CD4-positive, alpha-beta T cell treated with Interleukin-6 for 4 hours (primary cell): ENCODE measurements at places on chromosomes 11 and 22.

- DNase-seq = no peak
Observed at GRCh38 chr11:125902277-125902926, 604 bp downstream of the PUS3 start.

DNA sequence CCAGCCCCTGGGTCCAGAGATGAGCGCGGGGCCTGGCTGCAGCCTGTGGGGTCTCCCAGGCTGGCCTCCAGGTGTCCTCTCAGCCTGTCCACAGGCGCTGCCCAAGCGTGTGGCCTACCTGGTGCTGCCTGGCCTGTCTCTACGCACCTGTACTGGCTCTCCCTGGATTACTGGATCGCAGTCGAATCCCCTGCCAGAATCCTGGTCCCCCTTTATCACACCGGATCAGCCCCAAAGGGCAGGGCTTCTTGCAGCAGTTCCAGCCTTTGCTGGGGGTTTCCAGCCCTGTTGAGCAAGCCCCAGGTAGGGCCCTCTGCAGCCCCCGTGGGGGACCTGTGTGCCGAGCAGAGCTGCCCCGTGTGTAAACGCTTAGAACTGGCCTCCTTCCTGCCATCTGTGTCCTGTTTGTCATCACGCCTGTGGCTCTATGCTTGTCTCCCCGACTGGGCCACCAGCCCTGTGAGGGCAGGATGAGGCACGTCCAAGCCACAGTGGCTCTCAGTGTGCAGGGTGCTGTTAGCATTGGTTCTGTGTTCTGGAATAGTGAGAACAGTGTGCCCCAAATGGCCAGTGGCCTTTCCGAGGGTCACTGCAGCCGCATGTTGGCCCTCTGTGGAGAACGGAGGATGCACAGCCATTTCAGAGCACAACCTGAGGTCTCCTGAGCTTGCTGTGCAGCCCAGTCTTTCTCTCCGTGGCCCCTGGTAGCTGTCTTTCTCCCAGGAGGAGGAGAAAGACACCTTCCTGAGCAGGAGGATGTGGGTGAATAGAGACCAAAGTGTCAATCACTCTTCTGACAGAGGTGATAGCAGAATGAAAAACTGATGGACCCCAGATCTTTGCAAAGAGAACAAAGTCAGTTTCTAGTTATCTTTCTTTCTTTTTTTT, 13.9 kb upstream of the TXNRD2 start:
- no peak for DNase-seq

DNA sequence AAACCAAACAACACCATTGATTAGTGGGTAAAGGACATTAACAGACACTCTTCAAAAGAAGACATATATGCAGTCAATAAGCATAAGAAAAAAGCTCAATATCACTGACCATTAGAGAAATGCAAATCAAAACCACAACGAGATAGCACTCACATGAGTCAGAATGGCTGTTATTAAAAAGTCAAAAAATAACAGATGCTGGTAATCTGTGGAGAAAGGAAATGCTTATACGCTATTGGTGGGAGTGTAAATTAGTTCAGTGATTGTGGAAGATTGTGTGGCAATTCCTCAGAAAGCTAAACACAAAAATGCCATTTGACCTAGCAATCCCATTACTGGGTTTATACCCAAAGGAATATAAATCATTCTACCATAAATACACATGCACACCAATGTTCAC, 182.6 kb downstream of the TRPC6 start:
- DNase-seq = no peak

GRCh38 chr11:12152321-12152720, 41.9 kb downstream of the MICAL2 start:
- DNase-seq = no peak

DNA sequence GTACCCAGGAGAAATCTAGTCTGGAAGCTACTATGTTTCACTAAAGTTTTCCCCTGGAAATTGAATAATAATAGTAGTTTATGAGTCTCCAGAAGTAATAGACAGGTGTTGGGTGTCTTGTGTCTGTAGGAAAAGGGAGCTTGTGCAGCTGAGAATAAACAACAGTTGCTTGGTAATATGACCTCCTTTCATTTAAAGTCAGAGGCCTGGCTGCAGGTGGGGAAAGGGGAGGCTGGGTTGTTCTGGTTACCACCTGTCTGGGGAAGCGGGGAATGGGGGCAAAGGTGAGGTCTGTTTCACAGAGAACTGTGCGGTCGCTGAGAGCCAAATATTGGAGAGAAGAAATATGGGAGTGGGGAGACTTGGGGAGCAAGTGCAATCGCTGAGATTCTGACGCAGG, 3.3 kb upstream of the GRAMD1B start:
- no peak for DNase-seq

GRCh38 chr11:93685196-93685595, 23.7 kb downstream of the CEP295 start:
- DNase-seq = no peak

DNA sequence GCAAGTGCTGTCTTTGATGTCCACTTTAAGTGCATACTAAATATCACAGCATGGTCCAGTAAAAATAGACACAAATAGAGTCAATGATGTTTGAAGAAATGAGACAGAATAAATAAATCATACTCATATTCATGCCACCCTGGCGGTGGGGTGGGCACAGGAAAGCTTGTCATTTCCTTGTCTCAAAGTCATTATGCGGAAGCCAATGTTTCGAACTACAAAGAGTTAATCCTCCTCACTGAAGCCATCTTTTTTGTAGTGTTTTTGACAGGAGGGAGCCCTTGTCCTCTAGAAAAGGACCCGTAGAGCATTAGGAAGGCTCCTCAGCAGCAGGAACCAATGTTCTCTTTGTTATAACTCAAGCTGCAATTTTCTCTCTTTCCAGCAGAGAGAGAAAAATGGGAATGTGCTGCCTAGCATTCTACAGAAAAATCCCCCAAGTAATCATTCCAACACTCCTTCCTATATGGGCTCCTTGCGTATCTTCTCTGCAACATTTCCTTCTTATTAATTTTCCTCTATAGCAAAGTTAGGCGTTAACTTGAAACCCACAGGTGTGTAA, 30.6 kb downstream of the SC5D start:
- no peak for DNase-seq

DNA sequence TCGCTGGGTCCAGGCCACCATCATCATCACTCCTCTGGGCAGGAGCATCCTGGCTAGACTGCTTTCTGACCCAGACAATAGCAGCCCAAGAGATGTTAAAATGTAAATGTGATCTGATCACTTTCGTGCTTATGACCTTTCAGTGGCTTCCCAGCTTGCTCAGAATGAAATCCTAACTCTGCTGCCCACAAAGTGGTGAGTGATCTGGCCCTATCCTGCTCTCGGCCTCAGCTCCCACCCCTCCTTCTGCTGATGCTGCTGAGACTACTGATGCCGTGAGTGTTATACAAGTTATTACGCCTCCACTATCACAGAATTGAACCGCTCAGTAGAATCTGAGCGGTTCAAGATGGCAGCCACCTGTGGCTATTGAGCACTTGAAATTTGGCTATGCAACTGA, 26.2 kb downstream of the ELF5 start:
- no peak for DNase-seq

- DNase-seq = no peak
Observed at GRCh38 chr22:22201185-22201929, 43.2 kb upstream of the VPREB1 start.

- no peak for DNase-seq
Observed at GRCh38 chr11:116614306-116615210, 158.2 kb downstream of the BUD13 start.

GRCh38 chr11:113638376-113638775, 67.7 kb downstream of the TMPRSS5 start:
- DNase-seq = no peak

DNA sequence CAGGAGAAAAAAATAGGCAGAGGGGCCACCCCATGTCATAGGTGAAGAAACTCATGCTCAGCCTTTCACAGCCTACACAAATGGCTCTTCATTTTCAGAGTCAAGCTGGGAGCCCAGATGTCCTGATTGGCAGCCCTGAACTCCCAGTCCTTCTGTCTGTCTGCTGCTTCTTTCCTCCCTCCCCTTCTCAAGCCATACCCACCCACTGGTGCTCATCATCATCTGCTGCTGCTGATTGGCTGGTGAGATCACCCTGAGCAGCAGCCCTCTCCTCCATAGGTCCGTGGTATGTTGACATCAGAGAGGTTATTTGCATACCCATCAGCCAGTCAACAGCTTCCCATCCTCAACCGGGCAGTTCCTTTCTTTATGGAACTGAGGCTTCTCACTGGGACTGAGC, 46.1 kb upstream of the PRDM11 start:
- no peak for DNase-seq

GRCh38 chr11:112810951-112811350, 150.3 kb upstream of the NCAM1 start:
- DNase-seq = no peak

GRCh38 chr22:36123673-36124630, 36.6 kb downstream of the APOL3 start:
- DNase-seq = peak; percentile 96

- no peak for DNase-seq
Observed at GRCh38 chr11:44535191-44535980, 30.1 kb upstream of the CD82 start.

DNA sequence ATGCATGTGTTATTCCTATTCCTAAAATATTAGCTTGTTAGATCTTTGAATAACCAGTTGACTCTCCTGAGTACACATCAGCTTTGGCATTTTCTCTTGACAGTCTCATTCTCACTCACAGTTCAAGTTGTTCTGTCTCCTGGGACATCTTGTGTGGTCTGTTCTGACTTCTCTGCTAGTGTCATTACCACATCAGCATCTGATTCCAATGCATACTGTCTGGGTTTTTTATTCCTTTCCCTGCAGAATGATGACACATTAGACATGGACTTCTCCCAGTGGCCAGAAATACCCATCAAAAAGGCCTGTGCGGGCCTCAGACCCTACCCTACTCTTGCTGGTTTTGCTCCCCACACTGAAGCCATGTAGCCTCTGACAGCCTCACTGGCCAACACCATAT, 2.7 kb downstream of the ZNF74 start:
- no peak for DNase-seq

GRCh38 chr11:30914143-30914762, 328.1 kb upstream of the MPPED2 start:
- DNase-seq = no peak

- DNase-seq = no peak
Observed at GRCh38 chr11:18490319-18490718, 34.7 kb downstream of the LDHAL6A start.

DNA sequence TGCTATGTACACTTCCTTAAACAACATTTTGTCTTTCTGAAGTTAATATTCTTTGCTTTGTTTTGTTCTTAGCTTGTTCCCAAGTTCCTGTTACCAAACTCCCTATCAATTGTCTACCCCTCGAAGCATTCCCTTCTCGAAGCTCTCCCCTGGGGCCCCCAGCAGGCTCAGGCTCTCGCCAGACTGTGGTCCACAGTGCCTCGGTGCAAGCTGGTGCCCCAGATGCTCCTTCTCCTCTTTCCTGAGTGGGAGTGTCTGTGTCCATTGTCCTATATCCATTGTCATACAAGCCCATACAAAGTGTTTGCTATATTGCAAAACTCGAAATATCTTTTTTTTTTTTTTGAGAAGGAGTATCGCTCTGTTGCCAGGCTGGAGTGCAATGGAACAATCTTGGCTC, 51.7 kb upstream of the RTL6 start:
- no peak for DNase-seq

DNA sequence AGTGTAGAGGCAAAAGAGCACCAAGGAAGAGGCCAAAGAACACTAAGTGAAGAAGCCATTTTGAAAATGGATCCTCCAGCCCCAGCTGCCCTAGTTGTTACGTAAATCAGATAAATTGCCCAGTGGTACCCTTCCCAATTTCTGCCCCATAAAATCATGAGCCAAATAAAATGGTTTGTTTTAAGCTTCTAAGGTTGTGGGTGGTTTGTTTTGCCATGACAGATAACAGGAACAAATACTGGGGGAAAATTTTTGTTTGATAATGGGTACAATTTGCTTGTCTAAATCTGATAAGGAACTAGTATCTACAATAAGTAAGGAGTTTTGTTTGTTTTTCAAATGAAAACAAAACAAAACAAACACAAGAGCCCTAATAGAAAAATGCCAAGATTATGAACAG, 30.6 kb upstream of the HSD17B12 start:
- DNase-seq = no peak

DNA sequence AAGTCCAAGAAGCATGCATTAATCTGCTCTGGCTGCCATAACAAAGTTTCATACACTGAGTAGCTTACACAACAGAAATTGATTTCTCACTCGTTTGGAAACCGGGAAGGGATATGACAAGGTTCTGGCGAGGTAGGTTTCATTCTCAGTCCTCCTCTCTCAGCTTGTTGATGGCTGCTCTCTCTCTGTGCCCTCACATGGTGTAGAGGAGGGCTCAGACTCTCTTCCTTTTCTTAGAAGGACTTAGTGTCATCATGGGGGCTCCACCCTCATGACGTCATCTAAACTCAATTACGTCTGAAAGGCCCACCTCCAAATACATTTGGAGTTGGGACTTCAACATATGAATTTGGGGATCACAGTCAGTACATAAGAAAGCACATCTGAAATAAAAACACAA, 18.6 kb downstream of the GLYATL1 start:
- no peak for DNase-seq

GRCh38 chr11:59336176-59336575, 22.5 kb upstream of the OR5AN1 start:
- DNase-seq = no peak

DNA sequence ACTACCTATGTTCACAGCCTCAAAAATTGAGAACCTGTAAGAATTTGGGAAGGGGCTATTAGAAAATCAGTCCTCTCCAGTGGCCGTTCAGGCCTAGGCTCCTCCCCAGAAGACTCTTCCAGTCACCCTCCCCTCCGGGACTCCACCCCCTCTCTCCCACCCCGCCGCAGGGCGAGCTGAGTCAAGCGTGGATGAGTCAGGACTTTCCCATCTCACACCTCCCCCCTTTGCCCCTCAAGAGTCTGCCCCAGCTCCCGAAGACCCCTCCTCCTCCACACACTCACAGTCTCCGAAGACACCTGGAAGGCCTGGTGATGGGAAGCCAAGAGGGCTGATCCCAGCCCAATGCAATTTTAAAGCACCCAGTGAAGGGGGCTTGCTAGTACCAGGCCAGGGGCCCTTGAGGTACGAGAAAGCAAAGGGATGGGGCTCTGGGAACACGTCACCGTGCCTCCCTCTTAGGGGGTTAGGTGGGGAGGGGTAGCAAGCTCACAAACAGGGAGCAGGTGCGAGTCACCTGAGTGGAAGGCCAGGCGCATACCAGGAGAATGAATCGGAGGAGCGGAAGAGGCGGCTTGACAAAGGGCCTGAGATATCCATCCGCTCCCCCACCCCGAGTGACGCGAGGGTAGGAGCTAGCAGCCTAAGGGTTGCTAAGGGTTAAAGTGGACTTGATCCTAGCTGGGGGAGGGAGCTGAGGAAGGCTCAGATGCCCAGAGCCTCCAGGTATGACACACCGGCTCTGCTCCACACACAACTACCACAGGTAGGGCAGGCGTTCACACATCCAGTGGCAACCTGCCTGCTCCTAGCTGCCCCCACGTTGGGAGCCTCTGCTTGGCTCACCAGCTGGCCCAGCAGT, 13.6 kb downstream of the BCL9L start:
- peak; percentile 89 for DNase-seq
